Aorta (tissue), 5 donors: ENCODE measurements at places on chromosomes 3 and 15. TPM values are rescaled to one million over a fixed set of nuclear protein-coding genes. Genes with fewer than 3 reads are reported as not detected.

Gene SLC41A3
- total RNA-seq = 71.4 TPM

DNA sequence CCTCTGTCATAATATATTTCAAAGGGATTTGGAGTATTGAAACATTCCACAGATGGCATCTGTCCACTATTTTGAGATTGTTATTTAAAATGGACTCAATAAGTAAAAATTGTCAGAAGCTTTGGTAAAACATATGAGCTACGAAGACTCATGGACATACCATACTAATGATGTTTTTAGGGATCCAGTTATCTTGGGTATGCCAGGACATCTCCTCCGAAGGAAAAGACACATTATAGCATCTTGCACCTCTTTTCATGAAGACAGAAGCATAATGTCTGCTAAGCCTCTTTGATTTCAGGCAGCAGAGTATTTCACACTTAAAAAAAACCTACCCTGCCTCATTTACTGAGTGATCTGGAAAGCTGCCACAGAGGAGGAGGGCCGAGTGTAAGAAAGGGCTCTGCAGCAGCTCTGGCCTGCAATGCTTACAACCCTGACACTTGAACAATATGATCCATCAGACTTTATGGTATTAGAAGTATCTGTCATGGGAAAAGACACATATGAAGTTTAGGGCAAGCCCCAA, 284.8 kb downstream of the TUSC7 start:
- DNase-seq = no peak

DNA sequence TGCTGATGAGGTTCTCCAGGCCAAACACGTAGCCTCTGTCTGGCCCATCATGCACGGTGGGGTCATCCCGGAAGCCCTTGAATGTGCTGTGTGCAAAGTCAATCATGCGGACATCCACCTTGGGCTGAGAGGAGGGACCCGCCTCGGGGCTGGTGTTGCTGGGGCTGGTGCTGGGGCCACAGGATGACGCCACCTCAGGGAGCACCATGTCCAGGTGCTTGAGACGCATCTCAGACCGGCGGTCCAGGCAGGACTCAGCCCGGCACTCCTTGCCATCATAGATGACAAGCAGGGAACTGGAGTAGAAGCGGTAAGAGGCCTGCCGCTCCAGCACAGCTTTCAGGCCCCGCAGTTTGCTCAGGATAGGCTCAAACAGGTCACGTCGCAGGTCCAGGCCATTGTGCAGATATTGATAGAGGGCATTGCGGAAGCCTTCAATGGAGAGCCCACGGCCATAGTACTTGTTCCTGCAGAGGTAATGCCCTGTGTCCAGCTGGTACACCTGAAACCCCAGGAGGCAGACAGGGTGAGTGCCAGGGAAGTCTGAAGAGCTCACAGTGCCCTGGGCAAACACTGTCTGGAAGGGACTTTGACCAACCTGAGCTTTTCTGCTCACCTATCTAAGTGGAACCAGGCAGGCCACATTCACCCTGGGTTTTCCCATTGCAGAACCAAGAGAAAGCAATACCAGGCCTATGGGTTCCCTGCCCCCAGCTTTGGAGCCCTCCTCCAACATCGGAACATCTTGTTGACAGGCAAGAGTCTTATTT, 3.6 kb upstream of the GMPPB start:
- no peak for DNase-seq

GRCh38 chr3:106425026-106425425, 556.2 kb upstream of the CBLB start:
- DNase-seq = no peak

Gene TEX264
- 26.0 TPM for total RNA-seq

DNA sequence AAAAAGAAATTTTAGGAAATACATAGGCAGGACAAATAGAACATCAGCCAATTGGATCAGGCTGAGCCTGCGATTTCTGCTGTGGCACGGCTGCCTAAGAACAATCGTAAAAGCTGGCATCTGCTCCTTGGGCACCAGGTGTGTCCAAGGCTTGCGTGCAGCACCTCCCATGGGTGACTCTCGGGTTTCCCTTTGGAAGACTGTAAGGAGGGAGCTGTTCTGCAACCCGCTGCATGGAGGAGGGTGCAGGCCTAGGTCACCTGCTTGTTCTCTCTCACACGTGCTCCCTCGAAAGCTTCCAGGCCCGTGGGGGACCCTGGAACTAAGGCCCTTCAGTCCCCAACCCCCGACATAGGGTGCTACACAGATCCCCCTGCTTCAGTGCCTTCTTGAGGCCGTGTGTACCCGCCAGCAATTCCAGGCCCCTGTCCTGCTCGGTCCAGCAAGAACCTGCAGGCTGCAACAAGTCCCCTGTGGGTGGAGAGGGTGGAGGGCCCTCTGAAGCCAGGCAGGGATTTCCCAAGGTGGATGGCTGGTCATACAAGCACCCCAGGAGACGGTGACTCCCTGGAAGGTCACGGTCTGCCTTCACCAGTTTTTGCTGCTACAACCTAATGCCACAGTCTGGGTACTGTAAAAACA, 3.4 kb downstream of the GP9 start:
- no peak for DNase-seq

GRCh38 chr3:171745577-171746319, 64.5 kb downstream of the PLD1 start:
- DNase-seq = peak; percentile 72

Gene KBTBD12
- 7.6 TPM for total RNA-seq

Gene NR1I2
- not detected for total RNA-seq
